ENCODE measurements at places on chromosomes 4 and X.

GRCh38 chr4:113069212-113069892 is 19.9 kb downstream of the ANK2 start:
- no peak for DNase-seq

DNA sequence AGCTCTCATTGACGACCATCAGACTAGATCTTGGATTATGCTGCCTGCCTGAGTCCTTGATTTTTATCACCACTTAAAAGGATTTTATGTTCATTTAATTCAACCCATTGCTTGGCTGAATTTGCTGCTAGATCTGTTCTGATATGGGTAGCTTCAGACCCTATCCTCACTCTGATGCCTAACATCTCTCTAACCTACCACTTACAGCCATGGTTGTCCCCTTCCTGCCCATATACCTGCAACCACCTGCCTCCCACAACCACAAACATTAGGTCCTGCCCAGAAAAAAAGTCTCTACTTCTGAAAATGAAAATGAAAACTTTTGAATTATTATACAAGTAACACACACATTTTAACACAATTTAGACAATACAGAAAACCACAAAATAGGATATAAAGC is 310.8 kb downstream of the HNRNPD start:
- no peak for DNase-seq

DNA sequence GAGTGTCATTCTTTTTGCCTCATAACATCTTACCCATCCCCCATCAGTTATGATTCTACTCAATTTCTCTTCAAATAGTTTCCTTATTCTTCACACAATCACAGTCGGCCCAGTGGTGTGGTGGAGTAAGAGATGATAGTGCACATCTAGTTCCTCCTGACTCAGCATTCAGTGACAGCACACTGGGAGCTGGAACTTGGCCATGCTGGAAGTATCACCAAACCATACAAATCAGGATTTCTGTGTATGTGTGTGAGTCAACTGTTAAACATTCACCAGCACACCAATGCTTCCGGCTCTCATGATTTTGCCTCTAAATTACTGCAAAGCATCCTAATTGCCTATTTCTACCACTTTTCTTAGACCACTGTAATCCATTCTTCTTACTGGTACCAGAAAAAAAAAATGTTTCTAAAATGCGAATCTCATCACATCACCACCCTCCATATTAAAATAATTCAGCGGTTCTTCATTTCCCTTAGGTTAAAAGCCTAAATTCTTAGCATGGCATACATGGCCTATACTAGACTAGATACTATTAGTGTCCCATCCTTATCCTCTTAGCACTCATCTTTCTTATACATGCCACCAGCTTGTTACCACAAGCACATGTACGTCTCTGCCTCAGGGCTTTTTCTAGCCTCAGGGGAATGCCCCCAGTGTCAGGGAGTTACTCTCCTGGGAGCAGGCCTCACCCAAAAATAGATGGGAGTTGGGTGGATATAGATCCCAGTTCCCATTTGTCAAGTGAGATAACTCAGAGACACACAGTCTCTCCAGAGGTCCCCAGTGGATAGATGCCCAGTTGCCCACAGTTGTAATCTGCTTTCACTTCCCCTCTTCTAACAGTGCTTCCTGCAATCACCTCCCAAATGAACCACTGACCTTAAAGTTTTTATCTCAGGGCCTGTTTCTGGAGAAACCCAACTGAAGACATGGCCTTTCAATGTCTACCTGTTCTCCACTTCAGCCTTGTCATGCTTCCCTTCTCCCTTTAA is 49.2 kb upstream of the DDX53 start:
- no peak for DNase-seq

DNA sequence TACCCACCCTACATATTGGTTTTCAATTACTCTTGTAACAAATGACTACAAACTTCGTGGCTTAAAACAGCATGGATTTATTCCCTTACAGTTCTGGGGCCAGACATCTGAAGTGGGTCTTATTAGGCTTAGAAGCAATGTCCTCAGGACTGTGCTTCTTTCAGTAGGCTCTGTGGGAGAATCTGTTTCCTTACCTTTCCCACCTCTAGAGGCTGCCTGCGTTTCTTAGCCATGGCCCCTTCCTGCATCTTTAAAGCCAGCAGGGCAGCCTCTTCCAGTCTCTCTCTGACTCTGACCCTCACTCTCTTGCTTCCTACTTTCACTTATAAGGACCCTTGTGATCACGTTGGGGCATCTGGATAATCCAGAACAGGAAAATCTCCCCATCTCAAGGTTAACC is 252.5 kb upstream of the PGRMC2 start:
- DNase-seq, result no peak

GRCh38 chrX:19107035-19107434 is 15.2 kb downstream of the ADGRG2 start:
- DNase-seq, result no peak

Measured in NCI-H345 (cell line).